ENCODE measurements at places on chromosomes 2 and 18.

DNA sequence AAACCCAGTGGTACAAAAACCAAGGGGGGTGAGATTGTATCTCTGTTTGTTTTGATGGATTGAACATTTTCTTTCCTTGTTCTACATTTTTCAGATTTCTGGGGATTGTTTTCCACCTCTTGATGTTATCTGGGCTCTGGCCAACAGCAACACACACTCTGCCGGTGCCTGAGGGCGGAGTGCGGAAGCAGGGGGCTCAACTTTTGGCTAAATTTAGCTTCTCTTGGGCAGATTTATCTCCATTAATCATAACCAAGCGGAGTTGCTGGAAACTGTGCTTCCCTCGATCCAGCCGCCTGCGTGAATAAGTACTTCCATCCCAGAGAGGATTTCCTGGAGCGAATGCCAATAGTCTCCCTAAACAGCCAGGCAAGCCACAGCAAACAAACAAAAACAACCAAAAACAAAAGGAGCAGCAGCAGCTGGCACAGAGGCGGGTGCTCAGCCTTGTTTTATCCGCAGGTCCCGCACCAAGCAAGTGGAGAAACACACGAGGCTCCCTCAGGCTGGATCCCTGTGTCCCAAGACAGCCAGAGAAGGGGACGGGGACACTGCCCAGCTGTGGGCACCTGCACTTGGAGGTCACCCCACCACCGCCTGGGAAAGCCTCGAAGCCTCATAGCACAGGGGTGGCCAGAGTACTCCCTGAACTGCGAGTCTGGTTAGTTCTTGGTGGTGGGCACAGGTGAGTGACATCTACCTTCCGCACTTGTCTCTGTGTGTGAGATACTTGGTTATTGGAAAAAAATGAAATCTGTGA is 143.4 kb downstream of the NDUFA10 start:
- no peak for DNase-seq

GRCh38 chr2:74702001-74702715 is 48.1 kb downstream of the SEMA4F start:
- DNase-seq, result no peak

- DNase-seq, result no peak
These were observed 39.0 kb upstream of the HDAC4 start for GRCh38 chr2:239439754-239440315.

DNA sequence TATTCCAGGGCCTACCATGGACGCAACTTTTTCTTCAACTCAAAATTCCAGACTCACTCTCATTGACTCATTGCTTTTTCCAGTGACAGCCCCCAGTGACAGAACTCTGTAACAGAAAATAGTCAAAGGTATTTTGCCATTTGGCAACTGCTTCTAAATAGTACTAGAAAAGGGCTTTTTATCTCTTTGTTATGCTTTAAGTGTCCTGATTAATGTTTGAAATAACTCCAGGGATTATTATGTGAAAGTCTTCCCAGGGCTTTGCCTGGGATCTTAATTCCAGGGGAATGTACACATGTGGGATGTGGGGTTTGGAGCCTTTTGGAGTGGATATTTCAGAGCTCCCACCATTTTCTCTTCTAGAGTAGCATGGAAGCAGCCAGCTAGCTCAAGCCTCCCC is 198.8 kb downstream of the KCNS3 start:
- DNase-seq, result no peak

DNA sequence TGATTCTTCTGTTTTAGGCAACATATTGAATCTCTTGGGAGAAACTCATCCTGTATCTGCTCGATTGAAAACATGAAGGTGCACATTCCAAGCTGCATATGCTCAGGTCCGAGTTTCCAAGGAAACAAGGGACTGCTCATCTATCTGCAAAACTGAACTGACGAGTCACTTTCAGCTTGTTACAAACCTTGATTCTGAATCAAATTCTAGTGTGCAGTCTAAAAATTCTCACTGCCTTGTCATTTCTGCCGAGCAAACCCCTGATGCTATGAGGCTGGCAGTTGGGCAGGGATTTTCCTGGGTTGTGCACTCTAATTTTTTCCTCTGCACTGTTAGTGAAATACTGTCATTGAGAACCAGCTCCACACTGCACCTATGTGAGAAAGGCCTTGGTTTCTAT is 101.3 kb upstream of the ETAA1 start:
- DNase-seq, result no peak

DNA sequence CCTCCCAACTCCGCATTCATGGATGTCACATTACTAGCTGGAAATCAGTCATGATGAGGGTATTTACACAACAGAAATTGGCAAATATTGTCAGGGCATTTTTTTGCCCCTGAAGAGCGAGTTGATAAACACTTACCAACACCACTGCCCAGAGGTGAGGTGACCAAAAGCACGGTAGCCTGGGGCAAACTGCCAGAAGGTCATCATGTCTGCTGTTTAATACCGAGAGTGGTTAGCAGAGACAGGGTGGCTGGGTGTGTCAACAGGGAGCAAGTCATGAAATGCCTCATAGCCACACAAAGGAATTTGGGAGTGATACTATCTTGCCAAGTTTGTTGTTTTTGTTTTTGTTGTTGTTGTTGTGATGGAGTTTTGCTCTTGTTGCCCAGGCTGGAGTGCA is 37.0 kb upstream of the EPC2 start:
- DNase-seq, result no peak

- DNase-seq, result no peak
These were observed 123.8 kb downstream of the RPIA start for GRCh38 chr2:88815282-88815681.

GRCh38 chr2:226130192-226130591 is 669.4 kb downstream of the IRS1 start:
- no peak for DNase-seq

- DNase-seq, result no peak
These were observed 67.3 kb upstream of the UPP2 start for GRCh38 chr2:158034198-158034866.

DNA sequence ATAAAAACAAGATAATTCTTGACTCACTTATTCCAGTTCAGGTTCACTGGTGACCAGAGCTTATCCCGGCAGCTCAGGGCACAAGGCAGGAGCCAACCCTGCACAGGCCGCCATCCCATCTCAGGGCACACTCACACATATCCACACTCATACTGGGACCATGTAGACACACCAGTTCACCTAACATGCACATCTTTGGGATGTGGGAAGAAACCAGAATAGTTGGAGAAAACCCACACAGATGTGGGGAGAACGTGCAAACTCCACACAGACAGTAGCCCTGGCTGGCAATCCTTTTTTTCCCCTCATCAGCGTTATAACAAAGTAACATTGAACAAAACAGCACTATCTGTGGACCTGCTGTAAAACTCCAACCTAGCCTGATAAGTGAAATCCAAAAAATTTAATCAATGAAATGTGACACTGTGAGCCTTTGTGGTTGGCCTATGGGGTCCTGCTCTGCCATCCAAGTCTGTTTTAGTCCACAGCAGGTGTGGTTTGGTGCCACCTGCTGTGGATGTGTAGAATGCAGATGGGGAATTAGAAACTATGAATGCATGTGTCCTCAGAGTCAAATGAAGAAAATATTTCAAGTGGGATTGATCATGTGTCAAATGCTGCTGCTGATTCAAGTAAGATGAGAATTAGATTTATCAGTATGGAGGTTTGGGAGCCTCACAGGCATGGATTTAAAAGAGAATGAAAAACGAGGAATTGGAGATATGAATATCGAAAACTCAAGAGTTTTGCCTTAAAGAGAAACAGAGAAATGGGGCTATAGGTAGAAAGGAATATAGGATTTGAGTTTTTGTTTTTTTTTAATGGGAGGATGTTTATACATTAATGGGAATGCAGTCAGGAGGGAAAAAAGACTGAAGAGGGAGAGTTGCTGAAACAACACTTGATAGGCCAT is 47.0 kb downstream of the UGP2 start:
- peak; percentile 17 for DNase-seq

DNA sequence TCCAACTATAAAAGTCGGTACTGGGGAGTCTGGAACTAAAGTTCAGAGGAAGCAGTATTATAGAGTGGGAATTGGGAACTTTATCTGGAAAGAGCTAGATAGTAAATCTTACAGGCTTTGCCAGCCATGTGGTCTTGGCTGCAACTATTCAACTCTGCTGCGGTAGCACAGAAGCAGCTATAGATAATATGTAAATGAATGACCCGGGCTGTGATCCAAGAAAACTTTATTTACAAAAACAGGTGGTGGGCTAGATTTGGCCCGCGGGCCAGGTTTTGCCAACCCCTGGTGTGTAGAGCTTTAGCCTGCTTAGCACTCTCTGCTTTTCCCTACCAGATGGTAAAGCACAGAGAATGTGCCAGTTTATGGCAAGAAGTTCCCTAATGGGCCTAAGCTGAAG is 70.8 kb downstream of the TNP1 start:
- DNase-seq, result no peak
